ENCODE measurements at places on chromosomes 2 and 18. TPM values are rescaled to one million over a fixed set of nuclear protein-coding genes. Genes with fewer than 3 reads are reported as not detected.

CLASP1 gene
- total RNA-seq = 215 TPM

EN1 gene
- total RNA-seq = not detected

AQP12B gene
- not detected for total RNA-seq

ALLC gene
- total RNA-seq = not detected

ARHGEF4 gene
- total RNA-seq = 38.7 TPM

TANC1 gene
- total RNA-seq = 8.9 TPM

OLA1 gene
- 92.8 TPM for total RNA-seq

CAPN14 gene
- 1.4 TPM for total RNA-seq

CKAP2L gene
- total RNA-seq = 2.2 TPM

CNTNAP5 gene
- 41.0 TPM for total RNA-seq

POTEJ gene
- total RNA-seq = not detected

GREB1L gene
- total RNA-seq = 0.31 TPM

CHRNG gene
- 0.16 TPM for total RNA-seq
